Activated T-helper 1 cell treated with anti-CD3 and anti-CD28 coated beads, Interleukin-12 subunit alpha, Interleukin-12 subunit beta, Interleukin-2, Interleukin-4 antibody, amounts not matched to agents 30 ng/mL and 10 ng/mL and 1 ng/mL, durations not matched to agents 14 hours and 24 hours and 36 hours (primary cell): ENCODE measurements at places on chromosomes 7 and 10.

GRCh38 chr10:846126-846685 is 85.3 kb downstream of the LARP4B start:
- no peak for DNase-seq

DNA sequence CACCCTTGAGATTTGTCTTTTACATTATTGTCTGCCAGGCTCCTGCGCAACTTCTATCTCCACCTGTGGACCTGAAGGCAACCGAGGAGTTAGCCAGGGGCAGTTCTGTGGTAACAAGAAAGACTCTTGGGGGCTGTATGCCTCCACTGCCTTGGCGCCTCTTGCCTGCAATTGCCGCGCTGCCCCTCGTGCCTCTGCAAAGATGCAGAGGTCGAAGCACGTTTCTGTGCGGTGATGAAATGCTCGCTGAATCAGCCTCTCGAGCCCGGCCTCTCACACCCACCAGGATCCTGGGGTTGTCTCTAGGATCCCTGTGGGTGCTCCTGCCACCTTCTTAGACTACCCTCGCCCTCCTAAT is 486 bp upstream of the LHFPL3 start:
- no peak for DNase-seq

DNA sequence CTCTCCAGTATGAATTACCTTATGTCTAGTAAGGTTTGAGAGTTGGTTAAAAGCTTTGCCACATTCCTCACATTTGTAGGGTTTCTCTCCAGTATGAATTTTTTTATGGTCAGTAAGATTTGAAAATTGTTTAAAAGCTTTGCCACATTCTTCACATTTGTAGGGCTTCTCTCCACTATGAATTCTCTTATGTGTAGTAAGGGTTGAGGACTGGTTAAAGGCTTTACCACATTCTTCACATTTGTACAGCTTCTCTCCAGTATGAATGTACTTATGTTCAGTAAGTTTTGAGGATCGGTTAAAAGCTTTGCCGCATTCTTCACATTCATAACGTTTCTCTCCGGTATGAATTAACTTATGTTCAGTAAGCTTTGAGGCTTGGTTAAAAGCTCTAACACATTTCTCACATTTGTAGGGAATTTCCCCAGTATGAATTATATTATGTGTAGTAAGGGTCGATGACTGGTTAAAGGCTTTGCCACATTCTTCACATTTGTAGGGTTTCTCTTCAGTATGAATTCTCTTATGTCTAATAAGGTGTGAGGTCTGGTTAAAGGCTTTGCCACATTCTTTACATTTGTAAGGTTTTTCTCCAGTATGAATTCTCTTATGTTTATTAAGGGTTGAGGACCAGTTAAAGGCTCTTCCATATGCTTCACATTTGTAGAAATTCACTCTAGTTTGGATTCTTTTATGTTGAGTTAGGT is 12.2 kb downstream of the ZNF117 start:
- no peak for DNase-seq

GRCh38 chr10:9015005-9015404 is 960.5 kb downstream of the GATA3 start:
- no peak for DNase-seq

DNA sequence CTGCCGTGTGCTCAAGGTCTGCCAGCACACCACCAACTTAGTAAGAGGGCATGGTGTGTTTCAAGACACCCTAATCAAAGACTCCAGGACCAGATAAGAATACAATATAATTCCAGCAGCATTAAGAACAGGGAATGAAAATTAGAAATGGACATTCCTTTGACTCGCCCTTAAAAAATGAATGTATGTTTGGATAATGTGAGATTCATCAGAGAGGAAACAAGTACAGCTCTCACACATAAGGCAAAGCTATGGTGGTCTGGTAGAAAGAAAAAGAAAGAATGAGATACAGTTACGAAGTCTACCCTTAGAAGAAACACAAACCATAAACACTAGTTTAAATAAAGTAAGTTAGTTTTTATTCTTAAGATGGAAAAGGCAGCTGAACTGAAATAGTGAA is 174.8 kb upstream of the ANK3 start:
- DNase-seq, result no peak

- no peak for DNase-seq
Measured at GRCh38 chr10:73886661-73887293, 12.4 kb upstream of the CAMK2G start.

GRCh38 chr10:48332166-48332870 is 25.8 kb downstream of the MAPK8 start:
- no peak for DNase-seq

DNA sequence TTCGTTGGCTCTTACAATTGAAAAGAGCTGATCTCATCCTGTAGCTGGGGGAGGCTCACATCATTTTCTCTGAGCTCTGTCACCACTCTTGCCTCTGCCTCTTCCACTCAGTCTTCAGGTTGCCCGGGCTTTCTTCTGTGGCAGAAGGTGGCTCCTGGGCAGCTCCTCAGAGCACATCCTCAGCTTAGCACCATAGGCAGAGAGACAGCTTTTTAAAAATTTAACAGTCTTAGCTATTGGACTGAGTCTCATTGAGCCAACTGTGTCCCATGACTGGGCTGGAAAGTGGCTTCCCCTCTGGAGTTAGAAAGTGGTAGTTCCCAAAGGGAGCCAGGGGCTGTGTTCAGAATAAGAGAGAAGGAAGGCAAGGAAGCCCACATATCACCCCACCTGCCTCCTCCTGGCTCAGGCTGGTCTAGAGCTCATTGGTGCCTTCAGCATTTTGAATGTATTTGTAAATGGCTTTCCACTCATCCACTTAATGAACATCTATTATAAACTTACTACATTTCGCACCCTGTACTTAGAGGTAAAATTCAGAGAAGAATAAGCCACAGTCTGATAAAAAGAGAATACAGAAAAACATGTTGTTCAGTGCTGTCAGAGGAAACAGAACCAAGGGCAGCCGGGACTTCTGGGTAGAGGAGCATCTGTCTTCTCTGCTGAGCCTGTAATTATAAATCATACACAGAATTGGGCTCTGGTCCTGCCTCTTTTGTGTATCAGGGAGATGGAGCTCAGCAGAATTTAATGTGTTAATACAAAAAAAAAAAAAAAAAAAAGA is 119.3 kb downstream of the WDFY4 start:
- no peak for DNase-seq

- no peak for DNase-seq
Measured at GRCh38 chr10:3780021-3780770, 4.8 kb downstream of the KLF6 start.

DNA sequence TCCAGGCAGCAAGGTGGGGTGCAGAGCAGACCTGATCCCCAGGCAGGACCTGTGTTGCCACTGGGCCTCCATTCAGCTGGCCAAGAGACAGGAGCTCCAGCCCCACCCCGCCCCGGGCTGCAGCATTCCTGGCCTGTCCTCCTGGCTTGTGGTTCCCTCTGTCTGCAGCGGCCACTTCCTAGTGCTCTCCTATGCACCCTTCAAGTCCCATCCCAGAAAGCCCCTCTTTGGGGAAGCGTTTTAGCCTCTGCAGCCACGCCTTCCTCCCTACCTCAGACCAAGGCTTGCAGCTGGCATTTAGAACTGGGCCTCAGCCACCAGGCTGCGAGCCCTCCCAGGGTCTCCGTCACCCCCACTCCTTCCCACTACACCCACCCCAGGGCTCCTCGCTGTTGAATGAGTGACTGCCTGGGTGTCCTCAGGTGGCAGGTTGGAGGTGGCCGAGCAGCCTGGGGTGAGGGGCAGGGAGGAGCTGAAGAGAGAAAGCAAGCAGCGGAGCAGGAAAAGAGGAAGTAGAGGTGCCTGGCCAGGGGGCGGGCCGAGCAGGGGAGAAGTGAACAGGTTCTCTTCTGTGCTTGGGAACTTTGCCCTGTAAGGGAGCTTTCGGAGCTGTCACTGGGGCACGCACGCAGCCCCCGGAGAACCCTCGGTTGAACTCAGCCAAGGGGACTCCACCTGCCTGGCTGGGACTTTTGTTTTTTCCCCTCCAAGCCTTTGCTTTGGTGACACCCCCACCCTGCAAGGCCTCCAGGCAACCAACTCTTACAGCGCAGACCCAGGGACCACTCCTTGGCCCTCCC is 109.1 kb upstream of the TNRC18 start:
- no peak for DNase-seq
